ENCODE measurements at places on chromosomes 12 and 14.

DNA sequence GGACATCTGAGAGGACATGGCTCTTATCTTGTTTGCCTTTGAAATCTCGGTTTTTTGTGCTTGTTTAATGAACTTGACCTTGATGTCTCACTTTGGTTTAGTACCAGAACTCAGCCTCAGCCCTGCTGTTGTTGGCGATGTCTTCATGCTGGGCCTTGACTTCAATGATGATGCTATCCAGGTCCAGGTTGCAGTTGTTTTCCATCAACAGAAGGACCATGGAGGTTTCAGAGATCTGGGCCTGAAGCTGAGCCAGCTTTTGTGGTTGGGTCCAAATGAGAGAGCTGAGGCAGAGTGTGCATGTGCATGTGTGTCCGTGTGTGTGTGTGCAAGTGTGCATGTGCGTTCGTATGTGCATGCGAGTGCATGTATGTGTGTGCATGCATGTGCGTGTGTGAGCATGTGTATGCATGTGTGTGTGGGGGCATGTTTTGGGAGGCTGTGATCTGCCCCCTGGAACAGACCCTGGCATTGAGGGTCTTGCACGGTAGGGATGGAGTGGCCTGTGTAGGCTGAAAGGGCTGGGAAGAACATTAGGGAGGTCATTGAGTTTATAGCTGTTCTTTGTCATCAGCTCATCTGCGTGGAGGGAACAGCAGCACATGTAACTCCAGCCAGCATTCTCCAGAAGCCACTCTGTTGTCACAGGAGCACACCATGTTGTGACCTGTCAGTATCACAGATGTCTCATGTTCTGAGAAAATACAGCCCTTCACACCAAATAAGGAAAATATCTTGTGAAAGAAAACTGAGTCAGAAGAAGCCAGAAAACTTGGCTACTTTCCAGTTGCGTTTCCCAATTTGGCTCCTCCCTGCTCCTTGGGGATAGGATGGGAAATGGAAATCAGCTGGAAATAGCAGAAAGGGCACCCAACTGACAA, 10.0 kb upstream of the KRT82 start:
- no peak for DNase-seq

- DNase-seq, result no peak
Observed at GRCh38 chr14:105863296-105864108, 337.1 kb downstream of the TMEM121 start.

DNA sequence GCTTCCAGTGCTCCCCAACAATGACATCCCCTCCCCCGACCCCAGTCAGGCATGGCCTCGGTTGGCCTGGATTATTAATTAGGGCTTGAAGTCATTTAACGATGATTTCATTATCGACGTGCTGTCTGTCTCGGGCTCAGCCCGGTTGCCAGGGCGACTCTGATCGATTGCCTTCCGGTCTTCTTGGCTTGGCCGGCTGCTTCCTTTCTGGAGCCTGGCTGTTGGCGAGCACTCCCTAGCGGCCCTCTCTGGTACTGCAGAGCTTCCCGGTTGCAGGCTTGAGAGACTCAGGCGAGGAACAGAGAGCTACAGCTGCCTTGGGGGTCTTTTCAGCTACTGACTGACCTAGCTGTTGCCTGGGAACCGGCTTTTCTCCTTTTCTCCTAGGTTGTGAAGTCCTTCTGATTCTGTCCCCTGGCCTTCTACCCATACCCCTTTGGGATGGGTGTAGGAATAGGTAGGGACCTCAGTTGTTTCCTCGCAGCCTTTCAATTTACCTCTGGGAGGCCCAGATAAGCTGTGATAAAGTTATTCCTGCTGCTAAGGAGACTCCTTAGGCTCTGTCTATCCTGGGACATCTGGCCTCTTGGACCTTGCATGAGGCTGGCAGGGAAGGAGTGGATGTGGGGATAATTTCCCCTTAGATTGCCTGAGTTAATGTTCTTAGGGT, 5.5 kb upstream of the CISTR start:
- DNase-seq, result peak; percentile 61

- no peak for DNase-seq
Observed at GRCh38 chr14:102957222-102957621, 34.8 kb downstream of the AMN start.

DNA sequence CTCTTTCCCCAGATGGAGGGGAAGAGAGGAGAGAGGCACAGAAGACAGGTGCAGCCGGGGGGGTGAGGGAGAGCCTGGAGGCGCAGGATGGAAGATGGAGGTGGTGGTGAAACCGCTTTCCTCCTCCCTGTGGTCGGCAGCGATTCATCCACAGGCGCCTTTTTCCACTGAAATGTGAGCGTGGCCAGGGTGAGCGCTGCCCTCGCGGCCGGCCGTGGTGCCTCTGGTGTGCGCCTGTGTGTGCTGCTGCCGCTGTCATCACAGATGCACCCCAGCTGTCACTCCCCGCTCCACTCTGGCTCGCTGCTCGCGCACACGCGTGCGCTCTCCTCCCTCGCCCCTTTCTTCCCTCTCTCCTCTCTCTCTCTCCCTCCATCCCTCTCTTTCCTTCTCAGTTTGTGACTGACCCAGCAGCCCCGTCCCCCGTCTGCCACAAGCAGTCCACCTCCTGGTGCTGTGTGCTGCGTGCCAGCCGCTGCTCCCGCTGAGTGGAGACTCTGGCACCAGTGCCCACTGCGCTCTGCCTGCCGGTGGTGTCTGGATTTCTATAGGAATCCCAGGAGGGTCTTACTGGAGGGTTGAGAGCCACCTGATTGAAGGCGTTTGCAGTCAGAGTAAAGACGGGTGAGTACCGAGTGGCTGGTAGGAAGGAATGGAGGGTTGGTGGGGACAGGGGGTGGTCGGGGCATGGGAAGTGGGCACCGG, at the start of gene LRTM2:
Gene LRTM2 (plus strand): TSS at position 375 of the 705 bp plus-strand sequence. CDS start 7,584 bp downstream, outside the sequence.
- DNase-seq, result peak; percentile 70

DNA sequence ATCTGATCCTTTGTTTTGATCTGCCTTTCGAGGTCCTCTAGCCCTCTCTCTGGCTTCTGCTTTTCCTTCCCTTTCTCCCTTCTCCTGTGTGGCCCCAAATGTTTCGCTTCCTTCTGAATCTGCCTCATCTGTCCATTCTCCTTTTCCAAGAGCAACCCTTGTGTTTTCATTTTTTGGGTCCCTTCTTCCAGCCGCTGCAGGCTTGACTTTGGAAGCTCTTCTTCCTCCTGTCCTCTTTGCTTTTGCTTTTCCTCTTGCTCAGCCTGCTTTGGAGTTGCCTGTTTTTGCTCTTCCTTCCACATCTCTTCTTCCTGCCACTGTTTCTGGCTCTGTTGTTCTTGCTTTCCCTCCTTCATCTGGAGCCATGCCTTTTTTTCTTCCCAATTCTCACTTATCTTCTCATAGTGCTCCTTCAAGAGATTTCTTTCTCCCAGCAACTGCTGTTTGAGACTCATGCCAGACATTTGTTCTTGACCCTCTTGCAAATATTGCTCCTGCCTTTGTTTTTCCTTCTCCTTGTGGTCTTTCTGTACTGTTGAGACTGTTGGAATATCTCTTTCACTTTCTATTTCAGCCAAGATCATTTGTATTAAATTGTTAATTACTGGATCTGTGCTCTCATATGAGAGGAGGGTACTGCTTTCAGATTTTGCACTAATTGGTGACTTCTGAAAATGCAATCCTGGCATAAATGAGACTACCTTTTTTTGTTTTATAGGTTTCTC, 42.4 kb downstream of the FAM186A start:
- DNase-seq, result no peak

DNA sequence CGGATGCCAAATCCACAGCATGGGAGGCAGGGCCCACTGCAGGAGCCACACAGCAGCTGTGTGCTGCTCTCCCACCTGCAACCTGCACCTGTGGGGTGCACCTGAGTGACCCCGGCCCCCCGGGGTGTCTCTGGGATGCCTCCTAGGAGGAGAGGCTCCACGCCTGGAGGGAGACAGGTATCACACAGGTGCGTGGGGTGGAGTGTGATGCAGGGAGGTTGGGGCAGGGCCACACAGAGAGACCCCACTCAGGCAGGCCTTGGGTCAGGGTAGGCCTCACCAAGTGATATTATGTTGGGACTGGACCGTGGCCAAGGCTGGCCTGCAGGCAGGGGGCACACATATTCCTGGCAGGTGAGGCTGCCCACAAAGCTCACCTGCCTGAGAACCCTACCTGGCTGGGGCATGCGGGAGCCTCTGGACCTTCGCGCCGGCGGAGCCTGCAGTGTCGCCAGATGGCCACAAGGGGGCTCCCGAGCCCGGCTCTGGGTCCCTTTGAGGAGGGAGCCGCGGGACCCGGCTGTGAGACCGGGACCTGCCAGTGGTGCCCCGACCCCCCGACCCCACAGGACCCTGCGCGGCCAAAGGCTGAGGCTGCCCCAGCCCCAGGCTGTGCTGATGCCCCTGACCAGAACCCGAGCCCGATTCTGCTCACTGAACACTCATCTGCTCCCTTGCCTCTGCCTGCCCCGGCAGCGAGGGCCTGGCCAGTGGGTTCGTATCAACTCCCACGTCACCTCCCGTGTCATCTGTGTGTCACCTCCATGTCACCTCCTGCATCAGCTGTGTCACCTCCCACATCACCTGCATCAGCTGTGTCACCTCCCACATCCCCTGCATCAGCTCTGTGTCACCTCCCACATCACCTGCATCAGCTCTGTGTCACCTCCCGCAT, 11.4 kb downstream of the TMEM121 start:
- no peak for DNase-seq

- DNase-seq, result no peak
Observed at GRCh38 chr14:69667938-69668335, 56.5 kb downstream of the SUSD6 start.
